ENCODE measurements at places on chromosomes 4 and X.

DNA sequence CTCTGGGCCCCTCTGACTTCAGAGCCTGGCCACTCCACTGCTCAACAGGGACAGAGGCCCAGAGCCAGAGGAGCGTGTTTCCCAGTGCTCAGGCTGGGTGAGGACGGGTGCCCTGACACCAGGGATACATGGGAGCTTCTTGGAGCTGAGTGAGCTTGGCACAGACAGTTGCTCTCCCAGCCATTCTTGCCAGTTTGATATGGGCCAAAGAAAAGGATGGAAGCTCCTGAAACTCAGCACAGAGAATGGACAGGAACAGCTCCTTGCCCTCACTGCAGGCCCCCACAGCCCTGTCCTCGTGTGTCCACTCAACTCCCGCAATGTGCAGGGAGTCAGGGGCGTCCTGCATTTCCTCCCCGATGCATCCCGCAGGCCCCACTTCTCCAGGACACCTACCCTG is 38.8 kb downstream of the NSG1 start:
- DNase-seq: no peak

DNA sequence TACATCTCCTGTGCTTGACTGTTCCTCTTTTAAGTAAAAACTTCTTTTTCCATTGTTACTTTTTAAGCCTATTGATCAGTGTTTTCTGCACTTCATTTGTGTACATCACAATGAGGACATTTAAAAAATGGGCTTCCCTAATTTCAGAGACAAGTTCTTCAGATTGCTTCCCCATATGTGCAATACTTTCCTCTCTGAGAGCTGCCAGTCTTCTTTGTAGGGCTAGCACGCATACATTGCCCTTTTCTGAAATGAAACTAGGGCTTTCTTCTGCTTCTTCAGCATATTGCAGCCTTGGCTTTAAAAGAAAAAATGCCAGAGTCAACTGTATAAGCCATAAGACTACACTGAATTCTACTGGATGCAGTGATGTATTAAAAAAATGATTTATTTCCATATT is 37.8 kb downstream of the FAT4 start:
- no peak for DNase-seq

DNA sequence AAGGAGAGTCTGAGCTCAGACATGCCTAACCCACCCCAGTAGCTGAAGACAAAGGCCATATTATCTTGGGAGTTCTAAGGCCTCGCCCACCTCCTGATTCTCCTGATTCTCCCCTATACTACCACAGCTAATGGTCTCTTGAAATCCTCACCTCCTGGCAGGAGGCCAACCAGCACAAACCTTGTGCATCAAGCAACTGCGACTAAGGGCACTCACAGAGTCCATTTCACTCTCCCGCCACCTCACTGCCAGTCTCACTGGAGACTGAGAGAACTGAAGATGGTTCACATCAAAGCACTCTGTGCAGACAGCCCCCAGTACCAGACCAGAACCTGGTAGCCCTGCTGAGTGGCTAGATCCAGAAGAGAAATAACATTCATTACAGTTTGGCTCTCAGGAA is 102.1 kb upstream of the KLF8 start:
- no peak for DNase-seq

- DNase-seq: no peak
Measured at GRCh38 chr4:139526928-139527327, 29.1 kb downstream of the SETD7 start.

GRCh38 chr4:134756421-134756820 is 554.8 kb upstream of the PABPC4L start:
- no peak for DNase-seq

DNA sequence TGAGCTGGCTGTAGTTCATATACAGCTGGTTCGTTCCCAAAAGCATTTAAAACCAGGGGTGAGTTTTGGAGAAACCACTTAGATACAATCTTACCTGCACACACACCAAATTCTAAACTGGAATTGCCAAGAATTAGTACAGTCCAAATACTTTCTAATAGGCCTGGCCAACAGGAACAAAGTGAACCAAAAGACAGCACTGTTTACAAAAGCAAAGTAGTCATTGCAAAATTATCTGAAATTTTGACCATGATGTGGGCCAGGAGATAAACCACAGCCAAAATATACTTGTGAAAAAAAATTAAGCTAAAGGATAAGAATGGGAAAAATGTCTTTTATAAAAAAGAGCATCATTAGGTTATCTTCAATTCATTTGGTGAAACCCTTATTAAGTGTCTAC is 37.9 kb upstream of the NAP1L5 start:
- no peak for DNase-seq

DNA sequence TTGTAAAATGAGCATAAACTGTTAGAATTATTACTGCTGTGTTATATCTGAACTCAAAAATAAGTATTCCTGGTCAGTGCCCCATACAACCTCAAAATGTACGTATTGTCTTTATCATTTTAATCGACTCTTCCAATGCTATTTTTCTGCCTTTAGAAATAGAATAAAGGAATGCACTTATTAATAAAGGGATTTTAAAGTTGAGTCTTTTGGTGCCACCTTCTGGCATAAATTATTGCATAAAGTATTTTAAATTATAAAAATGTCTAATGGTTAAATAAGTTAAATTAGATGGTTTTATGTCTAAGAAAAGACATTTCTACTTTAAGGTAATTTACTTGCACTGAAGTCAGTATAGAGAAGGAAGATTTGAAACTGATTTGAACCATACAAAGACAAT is 424.0 kb upstream of the NDST4 start:
- no peak for DNase-seq

DNA sequence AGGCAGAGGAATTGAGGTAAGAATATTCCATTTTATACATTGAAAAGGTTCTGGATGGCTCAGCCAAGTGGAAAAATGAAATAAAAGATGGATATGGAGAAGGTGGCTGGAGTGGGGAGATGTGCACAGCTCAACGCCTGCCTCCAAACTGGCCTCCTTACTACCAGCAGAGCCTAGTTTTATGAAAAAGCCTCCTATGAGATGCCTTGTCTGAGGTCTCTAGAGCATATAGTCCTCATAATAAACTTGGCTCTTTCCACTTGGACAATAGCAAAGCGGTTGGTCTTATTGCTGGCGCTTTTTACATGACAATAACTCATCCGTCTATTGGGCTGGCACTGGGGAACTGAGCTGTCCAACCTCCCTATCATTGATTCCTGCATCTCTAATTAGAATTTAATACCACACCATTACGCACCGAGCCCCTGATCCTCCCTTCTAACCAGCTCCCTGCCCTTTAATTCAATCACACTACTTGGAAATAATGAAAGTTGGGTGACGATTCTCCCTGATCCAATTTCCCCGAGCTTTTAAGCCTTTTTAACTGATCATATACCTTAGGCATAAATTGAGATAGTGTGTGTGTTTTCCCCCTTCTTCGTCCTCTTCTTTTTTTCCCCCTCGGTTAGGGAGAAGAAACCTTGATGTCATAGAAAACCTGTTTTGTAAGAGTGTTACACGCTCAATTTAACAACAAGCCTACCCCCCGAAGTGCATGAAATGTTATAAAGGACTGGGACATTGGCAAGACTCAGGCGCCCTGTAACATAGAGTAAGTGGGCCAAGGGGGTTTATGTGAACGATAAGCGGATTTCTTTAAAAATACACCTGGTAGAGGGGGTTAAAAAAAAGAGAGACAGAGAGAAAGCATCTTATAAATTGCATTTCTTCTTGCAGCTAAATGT is at the start of gene PHOX2B:
Gene PHOX2B, minus strand, starts transcription at position 155 of the 905 bp plus-strand sequence. Its CDS starts 115 bp downstream, at position 40.
- no peak for DNase-seq

DNA sequence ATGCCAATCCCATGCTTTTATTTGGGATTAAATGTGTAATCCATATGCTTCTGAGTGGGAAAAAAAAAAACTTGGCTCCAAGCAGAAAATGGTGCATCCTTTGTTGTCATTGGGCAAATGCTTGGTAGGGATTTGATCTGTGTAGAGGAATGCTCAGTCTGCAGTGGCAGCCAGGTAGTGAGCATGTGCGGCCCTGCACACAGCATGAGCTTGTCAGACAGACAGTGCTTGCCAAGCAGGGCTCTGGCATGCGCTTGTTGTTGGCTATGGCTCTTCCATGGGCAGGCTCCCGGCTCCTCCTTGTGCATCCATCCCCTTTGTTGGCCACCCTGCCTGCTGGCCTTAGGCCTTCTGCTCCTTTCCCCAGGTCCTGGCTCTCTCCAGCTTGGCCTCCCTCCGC is 130.3 kb downstream of the GPR143 start:
- DNase-seq: no peak

DNA sequence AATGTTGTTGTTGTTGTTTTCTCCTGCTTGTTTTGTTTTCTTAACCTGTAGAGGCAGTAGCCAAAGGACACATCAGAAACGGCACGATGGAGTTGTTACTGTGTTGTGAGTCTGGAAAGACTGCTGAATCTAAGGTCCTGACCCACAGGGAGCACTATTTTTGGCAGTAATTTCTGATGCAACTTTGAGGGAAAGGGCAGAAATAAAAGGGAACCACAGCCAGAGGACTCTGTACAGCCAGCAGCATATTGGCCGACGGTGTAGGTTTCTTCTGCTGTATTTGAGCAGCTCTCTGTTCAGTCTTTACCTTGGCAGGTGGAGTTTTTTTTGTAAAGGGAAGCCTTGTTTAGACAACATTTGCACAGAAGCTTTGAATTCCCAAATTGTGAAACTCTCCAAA is 203.0 kb upstream of the GPR101 start:
- DNase-seq: no peak

DNA sequence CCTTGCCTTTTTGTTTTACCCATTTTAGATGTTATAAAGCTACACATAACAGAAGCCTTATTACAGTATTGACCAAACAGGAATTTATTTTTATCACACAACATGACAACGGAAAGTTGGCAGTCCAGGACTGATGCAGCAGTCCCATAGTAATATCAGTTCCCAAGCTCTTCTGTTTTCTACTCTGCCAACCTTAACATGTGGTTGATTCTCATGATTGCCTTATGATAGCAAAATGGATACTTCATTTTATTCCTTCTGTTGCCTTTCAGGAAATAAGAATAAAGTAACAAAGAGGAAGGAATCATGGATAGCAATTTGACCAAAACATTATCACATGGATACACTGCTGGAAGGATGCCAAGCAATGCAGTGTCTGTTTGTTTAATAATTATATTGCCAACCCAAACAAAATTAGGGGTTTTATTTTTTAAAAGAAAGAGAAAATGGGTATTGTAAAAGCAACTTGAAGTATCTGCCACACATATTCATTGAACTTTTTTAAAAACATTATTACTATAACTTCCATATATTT is 275.7 kb downstream of the STPG2 start:
- no peak for DNase-seq

DNA sequence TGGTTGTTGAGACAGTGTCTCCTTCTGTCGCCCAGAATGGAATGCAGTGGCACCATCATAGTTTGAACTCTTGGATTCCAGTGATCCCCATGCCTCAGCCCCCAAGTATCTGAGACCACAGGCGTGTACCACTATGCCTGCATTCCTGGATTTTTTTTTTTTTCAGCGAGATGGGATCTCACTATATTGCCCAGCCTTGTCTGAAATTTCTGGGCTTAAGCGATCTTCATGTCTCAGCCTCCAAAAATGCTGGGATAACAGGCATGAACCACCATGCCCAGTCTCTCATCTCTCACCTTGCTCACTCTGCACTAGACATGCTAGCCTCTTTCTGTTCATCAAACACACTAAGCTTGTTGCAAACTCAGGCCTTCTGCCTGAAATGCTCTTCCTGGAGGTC is 104.1 kb downstream of the UBE2K start:
- no peak for DNase-seq

DNA sequence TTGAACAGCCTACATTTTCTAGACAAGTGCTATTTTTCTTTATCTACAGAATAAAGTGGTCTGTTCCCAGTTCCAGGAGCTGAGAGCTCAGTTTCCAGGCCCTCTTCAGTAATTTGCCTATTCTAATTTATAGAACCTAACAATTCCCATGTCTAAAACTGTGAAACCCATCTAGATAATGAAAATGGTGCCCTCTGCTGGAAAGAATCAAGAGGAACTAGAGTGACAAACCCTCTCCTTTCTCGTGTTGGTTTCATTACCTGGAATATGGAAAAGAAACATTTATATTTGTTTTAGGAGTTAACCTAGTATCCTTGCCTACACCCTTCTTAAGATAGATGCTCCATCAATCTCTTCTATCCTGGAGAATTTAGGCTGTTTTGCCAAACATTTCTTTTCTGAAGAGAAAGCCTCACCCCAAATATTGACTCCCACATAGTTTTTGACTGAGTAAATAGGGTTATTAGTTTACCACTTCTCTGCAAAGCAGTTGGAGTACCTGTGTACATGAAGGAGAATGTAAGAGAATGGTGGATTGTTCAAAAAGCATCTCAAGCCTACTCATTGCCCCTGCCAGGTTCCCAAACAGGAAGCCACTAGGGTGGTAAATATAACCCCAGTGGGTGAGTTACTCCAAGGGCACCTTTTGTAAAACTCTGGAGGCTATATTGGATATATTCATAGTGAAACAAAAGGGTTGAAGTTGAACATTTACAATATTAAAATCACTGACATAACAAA is 121.6 kb downstream of the RASL11B start:
- no peak for DNase-seq

DNA sequence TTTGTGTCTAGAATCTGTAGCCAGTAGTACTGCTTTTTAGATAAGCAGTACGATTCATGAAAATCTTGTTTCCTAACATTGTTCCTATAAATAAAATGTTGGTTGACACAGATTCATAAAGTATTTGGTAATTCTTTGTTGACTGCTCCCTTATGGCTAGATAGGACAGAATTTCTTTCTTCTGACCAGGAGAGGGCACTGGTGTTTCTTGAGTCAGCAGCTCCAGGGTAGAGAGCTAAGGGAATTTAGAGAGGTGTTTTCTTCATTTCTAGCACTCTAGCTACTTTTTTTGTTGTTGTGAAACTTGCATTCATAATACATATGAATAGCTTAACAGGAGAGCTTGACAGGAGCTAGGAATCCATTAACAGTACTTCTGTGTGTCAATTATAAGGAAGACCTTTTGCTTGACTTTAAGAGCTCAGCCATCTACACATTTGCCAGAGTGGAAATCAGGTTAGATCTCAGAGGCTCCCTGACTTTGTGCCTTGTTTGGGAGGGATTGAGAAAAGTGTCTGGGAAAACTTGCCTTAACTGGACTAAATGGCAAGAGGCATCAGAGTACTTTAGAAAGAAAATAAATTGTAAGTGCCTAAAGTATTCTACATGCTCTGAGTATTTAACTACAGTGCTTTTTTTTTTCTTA is 756.1 kb downstream of the SH3BGRL start:
- no peak for DNase-seq

- DNase-seq: no peak
Measured at GRCh38 chr4:995311-996026, 2.3 kb upstream of the SLC26A1 start.

DNA sequence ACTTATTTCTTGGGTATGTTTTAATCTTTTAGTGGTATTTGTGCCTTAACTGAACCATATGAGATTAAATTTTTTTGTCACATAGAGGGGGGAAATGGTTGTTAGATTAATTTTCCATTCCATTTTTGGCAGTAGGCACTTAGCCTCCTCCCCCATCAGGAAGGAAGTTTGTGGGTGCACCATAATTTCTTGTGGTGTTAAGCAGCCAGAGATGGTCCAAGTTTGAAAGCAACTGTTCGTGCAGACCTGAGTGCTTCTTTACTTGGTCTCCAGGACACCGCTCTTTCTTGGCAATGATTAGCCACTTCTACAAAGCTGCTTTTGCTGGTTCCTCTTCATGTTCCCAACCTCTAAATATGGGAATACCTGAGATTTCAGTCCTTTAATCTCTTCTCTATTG is 92.7 kb upstream of the RPL34 start:
- no peak for DNase-seq

- DNase-seq: no peak
Measured at GRCh38 chr4:623914-624566, 1.3 kb upstream of the PDE6B start.

- DNase-seq: no peak
Measured at GRCh38 chr4:2867758-2868491, 24.3 kb downstream of the ADD1 start.

GRCh38 chr4:56026596-56026995 is 77.9 kb downstream of the CEP135 start:
- no peak for DNase-seq

Data from AG09319 (cell line).